ENCODE measurements at places on chromosomes 1 and 21. TPM values are rescaled to one million over a fixed set of nuclear protein-coding genes. Genes with fewer than 3 reads are reported as not detected.

- DNase-seq: no peak
Measured at GRCh38 chr21:14613486-14614224, 67.5 kb upstream of the SAMSN1 start.

S100A3 gene
- 0.81 TPM for total RNA-seq

NEK2 gene
- total RNA-seq: 56.8 TPM

DNA sequence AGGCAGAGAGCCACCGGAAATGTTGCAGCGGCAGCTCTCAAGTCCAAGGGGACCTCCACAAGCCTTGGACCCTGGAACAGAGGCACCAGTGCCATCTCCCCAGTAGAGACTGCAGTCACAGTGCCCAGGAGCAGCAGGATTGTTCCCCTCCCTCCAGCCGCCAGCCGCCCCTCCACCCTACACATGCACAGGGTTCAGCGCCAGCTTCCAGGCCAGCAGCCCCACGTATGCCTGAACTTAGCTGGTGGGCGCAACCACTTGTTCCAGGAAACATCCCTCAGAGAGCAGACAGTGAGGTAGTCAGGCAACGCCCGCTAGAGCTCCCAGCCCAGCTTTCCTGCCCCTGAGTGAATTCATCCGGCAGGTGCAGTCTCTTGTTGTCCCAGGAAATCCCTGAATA is 1098.1 kb upstream of the NCAM2 start:
- DNase-seq: no peak

NID1 gene
- total RNA-seq: 10.8 TPM
